Forelimb muscle (tissue), 1 donor: ENCODE measurements at places on chromosomes 2 and 18. TPM values are rescaled to one million over a fixed set of nuclear protein-coding genes. Genes with fewer than 3 reads are reported as not detected.

MALL gene
- 6.8 TPM for polyA plus RNA-seq

DNA sequence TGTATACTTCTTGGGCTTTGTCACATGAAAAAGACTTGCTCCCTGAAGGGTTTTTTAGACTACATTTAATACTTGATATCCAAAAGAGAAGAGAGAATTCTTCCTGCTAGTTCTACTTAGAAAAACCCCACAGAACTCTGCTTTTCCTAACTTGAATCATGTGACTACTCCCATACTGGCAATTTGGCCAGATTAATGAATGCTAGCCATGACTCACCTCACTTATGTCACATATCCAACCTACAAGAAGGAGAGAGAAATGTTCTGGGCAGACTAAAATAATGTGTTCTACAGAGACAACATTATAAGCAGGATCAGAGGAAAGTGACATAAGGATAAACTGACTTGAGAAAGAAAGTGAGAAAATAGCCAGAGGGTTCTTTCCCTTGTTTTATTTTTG is 249.3 kb upstream of the GULP1 start:
- no peak for DNase-seq

INHA gene
- polyA plus RNA-seq = 0.37 TPM

- DNase-seq = no peak
Observed at GRCh38 chr18:35618696-35619095, 37.2 kb downstream of the GALNT1 start.

DNA sequence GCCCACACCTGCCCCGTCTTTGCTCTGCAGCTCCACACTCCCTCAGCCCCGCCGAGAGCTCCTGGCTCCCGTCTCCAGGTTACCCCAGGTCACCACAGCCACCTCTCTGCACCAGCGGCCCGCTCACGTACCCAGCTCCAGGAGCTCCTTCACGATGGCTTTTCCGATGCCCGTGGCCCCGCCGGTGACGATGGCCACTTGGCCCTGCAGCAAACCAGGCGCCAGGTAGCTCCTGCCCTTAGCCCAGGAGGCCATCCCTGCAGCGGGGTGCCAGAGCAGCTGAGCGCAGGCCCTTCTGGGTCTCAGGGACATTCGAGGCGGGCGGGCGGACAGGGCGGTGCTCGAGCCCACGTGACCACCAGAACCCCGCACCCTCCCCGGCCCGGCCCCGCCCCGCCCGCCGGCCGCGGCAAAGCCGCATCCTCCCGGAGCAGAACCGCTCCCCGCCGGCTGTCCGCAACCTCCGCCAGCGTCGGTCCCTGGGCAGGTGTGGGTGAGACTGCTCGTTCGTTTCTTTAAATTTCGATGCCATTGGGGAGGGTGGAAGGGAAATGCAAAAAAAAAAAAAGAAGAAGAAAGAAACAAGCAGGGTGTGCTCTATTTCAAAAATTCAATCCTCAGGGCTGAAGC is at the start of the genes PECR and TMEM169:
Gene PECR (minus strand): TSS at position 323 of the 630 bp plus-strand sequence. CDS start 68 bp downstream, at position 255.
Gene TMEM169 (plus strand): TSS at position 433 of the 630 bp plus-strand sequence. CDS start 14,045 bp downstream, outside the sequence.
- DNase-seq = no peak

DNA sequence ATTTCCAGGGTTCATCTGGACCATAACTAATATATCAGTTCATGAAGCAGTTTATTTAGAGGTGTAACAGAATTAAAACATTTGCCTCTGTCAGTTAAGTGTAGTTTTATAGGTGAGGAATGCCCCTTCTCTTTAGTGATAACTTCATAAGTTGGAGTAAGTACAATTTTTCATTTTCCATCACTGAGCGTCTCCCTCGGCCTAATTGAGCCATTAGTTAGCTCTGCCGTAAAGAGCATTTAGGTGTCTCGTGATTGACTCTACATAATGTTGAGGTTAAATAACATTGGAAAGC is 88.4 kb downstream of the UGGT1 start:
- no peak for DNase-seq

GRCh38 chr2:101779656-101780055 is 82.1 kb downstream of the MAP4K4 start:
- no peak for DNase-seq

DNA sequence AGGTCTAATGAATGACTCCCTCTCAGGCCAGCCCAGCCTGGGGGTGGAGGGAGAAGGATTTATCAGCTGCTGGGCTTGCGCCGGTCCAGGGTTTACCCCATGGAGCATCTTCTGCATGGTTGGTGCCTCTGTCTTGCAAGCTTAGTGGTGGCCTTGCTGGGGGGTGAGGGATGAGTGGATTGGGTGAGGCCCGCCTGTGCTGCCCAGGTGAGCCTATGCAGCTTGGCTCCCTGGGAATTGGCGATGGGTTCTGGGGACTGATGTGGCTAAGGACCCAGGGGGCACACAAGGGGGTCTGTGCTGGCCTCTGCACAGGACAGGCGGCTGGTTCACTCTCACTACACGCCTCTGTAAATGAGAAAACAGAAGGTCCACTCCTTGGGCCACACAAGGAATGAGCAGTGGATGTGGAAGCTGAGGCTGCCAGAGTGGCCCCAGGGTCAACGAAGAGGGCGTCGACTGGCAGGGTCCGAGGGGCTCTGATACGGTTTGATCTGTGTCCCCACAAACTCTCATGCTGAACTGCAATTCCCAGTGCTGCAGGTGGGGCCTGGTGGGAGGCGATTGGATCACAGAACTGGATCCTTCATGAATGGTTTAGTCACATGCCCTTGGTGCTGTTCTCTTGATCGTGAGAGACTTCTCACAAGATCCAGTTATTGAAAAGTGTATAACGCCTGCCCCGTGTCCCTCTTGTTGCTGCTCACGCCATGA is 151.6 kb upstream of the HDAC4 start:
- no peak for DNase-seq

ABCB11 gene
- polyA plus RNA-seq = not detected

DNA sequence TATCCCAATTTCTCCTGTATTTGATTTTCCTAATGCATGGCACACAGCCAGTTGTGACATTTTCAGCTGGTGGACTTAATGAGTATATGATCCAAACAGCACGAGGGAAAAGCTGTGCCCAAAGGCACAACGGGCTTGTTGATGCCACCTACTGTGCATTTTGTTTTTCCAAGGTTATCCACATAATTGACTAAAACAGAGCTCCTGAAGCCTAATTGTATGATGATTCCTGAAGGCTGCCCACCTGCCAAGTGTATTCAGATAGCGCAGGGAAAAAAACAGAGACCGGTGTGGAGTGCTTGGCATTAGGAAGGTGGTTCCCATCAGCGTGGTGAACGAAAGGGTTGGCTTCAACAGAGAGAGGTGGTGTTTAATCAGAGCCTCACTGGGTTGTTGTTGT is 14.9 kb downstream of the RBMS1 start:
- DNase-seq = no peak

- DNase-seq = no peak
Observed at GRCh38 chr18:24362757-24363156, 34.9 kb downstream of the OSBPL1A start.

GRCh38 chr2:189641002-189641401 is 20.3 kb upstream of the ASNSD1 start:
- no peak for DNase-seq

CCDC85A gene
- 3.2 TPM for polyA plus RNA-seq

DNA sequence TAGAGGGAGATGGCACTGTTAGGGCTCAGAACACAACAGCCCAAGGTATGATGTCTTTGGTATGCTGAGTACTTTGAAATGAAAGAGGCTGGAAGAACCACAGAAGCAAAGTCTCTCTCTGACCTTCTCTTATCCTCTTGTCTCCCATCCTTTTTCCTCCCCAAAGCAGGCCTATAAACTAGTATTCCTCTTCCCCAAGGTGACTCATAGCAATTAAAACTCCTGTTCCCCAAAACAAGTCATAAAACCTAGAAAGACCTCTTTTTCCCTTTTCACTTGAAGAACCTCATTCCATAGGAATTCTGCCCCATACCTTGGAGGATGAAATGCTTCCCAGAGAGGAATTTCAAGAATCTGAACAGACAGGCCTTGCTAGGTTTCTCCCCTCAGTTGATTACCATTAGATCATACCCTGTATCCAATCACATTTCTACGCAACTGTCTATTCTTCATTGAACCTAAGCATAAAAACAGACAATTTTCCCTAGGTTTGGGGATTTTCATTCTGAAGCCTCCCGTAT is 25.7 kb downstream of the MDH1 start:
- no peak for DNase-seq

DNA sequence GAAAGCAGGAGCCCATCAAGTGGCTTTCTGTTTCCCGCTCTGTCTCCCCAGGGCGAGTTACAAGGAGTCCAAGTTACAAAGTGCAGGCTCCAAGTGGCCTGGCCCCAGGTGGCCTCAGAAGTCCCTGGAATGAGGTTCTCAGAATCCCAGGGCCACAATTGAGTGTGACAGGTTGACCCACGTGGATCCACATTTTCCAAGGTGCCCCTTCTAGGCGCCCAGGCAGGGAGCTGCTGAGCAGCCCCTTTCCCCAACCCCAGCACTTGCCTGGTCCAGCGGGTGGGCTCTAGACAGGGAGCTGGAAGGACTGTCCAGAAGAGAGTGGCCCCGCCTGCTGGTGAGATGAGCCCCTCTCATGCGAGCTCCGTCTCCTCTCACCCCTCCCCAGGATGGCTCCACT is 253.4 kb downstream of the CYP26B1 start:
- no peak for DNase-seq

DNA sequence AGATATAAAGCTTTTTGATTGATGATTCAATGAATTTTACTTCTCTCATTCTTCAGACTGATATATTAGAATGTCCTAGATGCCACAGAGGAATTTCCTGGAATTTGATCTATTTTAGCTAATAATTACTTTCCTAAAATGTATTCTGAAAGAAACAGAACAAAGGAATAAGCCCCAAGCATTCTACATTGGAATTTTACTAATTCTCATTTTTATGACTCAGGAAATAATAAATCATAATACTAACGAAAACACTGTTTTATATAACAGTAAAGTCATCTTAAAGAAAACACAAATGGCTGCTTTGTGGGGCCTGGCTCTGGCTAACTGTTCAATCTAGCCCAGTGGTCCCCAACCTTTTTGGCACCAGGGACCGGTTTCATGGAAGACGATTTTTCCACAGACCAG is 68.6 kb upstream of the LPIN2 start:
- no peak for DNase-seq

DNA sequence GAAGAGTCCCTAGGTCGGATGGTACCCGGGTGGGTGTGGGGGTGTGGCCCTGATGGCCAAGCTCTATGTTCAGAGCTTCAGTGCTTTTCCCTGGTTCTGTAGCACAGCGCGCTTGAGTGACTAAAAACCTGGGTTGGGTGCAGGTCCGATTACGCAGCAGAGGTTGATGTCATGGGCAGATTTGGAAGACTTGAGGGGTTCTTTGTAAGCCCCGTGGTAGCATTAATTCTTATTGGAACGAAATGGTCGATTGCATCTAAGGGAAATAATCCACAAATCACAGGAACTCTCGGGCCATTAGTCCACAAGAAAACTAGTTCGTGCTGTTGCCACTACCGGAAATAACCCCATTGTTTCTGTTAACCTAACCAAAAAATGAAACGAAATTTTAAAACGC is 9.0 kb downstream of the HOXD8 start:
- DNase-seq = no peak

UGT1A7 gene
- not detected for polyA plus RNA-seq

GRCh38 chr2:174630107-174630506 is 32.5 kb upstream of the WIPF1 start:
- DNase-seq = no peak

DNA sequence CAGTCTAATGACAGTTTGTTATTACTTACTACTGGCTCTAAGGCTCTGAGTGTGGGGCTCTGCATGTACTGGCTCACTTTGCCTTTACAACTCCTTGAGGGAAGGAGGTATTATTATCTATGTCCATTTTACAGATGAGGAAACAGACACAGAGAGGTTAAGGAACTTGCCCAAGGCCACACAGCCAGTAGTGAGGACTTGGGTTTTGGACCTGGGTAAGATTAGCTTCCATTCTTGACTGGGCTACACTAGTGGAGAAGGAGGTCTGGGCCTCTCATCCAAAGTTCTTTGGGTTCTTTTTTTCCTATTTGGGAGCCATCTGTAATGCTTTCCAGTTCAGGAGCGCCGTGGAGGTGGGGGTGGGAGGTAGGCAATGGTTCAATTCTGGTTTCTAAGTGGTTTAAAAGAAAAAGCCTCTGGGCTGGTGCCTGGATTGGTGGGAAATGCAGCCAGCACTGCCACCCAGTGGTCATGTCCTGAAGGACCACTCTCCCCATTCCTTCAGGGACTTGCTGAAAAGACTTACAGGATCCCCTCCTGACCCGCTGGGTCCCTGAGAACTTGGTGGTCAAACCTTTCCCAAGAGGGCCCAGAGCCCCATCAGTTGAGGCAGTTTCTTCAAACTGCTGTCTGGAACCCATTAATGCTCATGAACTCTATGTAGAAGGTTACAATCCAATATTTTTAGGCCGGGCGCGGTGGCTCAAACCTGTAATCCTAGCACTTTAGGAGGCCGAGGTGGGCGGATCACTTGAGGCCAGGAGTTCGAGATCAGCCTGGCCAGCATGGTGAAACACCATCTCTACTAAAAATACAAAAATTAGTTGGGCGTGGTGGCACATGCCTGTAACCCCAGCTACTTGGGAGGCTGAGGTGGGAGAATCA is 38.6 kb upstream of the NOTO start:
- DNase-seq = peak; percentile 17

GRCh38 chr2:235485362-235485761 is 8.5 kb upstream of the AGAP1 start:
- no peak for DNase-seq

FOXI3 gene
- polyA plus RNA-seq = 0.05 TPM

DNA sequence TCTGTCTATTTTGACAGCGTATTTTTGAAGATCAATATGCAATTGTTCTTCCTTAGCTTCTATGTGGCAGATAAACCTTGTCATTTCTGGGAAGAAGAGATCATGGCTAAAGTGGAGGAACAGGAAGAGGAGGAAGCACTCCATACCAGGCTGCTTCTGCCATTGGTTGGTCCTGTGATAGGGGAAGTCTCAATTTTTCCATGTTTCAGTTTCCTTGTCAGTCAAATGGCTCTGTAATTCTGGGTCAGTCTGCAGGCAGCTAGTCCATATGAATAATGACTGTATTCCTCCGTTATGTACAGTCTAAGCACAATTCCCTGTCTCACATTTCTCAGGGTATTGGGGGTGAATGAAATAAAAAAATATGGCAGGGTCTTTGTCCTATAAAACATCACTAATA is 277.6 kb upstream of the CXCR4 start:
- DNase-seq = no peak

GRCh38 chr18:62860062-62860461 is 144.7 kb downstream of the PHLPP1 start:
- DNase-seq = no peak

DNA sequence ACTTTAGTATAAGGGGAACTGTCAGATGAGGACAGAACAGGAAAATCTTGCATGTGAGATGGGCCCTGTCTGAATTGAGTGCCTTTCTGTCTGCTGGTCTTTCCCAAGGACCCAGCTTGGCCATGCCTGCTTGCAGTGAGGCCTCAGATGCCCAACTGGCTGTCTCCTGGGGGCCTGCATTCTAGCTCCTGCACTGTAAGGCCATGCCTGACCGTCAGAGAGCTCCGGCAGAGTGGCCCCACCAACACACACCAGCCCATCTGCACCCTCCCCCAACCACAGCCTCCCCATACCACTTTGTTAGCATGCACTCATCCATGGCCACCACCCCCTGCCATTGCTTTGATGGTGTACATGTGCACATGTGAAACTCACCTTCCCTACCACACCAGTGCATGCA is 190.4 kb upstream of the RPRM start:
- no peak for DNase-seq
